ENCODE measurements at places on chromosomes 2 and 18. TPM values are rescaled to one million over a fixed set of nuclear protein-coding genes. Genes with fewer than 3 reads are reported as not detected.

SLC39A10 gene
- 11.2 TPM for polyA plus RNA-seq

EGR4 gene
- polyA plus RNA-seq = 0.26 TPM

MCFD2 gene
- polyA plus RNA-seq = 25.2 TPM

MAL gene
- 10.2 TPM for polyA plus RNA-seq

GKN1 gene
- polyA plus RNA-seq = not detected

FIGN gene
- polyA plus RNA-seq = not detected

All from IgD-negative memory B cell (primary cell).